Prostate gland (tissue), 2 donors: ENCODE measurements at places on chromosomes 7 and 10.
A peak's percentile ranks its signal among the peaks of the same experiment; 100 is the strongest.

DNA sequence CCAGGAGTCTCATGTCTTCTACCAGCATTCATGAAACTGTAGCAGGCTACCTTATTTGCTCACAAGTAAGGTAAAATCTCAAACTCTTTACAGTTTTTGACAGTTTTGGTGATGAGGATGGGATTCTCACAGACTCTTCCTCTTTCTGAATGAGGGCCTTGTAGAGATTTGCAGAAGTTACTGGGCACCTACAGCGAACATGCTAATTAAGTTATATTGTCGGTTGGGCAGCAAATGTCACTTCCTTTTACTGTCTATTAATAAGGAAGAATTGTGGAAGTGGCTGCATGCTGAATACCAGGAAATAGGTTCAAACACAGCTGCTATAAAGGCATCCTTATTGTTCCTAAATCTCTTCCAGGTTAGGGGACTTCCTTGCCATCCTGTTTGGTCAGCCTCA is 189.6 kb downstream of the DNAJC1 start:
- no peak for DNase-seq

- DNase-seq: no peak
Observed at GRCh38 chr10:132665946-132666704, 119.8 kb downstream of the NKX6-2 start.

DNA sequence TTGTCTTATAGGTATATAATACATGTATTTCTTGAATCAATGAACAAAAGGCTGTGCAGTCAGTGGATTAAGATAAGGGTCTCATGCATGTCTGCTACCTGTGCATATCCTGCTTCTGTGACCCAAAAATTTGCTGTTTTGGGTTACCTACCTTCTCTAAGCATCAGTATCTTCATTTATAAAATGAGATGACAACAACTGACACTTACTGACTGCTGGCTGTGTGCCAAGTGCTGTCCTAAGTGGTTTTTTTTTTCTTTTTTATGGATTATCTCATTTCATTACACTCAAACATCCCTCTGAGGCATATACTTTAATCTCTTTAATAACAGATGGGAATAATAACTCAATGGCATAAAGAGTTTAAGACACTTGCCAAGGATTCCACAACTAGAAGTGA is 2.1 kb downstream of the PDK4 start:
- DNase-seq: no peak

- no peak for DNase-seq
Observed at GRCh38 chr7:117114272-117114671, 161.0 kb downstream of the ST7 start.

GRCh38 chr10:3852147-3852904 is 67.3 kb upstream of the KLF6 start:
- peak; percentile 97 for DNase-seq
